ENCODE measurements at places on chromosomes 16 and 17.

- DNase-seq: no peak
These were observed 314.2 kb upstream of the CCL2 start for GRCh38 chr17:33940769-33941370.

- no peak for DNase-seq
These were observed 3.3 kb downstream of the TPSD1 start for GRCh38 chr16:1258906-1259759.

- peak; percentile 50 for DNase-seq
These were observed at the start of gene MED13 for GRCh38 chr17:62064791-62065563. Gene MED13 (minus strand): TSS chr17:62065278. CDS start chr17:62065205, 73 bp downstream.

DNA sequence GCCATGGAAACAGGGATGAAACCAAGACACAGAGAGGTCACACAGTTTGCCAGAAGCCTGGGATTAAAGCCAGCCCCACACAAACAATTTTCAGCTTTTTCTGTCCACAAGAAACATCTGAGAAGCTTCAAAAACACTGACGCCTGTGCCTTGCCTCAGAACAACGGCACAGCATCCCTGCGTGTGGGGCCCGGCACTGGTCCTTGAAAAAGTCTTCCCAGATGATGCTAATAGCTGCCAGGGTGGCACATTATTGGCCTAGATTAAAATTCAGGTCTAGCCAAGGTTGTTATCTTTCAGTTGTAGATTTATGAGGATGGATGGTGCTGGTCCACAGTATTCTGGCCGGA, 321.4 kb downstream of the HAPSTR1 start:
- DNase-seq: no peak

GRCh38 chr16:49020436-49020835, 261.2 kb downstream of the CBLN1 start:
- DNase-seq: no peak

DNA sequence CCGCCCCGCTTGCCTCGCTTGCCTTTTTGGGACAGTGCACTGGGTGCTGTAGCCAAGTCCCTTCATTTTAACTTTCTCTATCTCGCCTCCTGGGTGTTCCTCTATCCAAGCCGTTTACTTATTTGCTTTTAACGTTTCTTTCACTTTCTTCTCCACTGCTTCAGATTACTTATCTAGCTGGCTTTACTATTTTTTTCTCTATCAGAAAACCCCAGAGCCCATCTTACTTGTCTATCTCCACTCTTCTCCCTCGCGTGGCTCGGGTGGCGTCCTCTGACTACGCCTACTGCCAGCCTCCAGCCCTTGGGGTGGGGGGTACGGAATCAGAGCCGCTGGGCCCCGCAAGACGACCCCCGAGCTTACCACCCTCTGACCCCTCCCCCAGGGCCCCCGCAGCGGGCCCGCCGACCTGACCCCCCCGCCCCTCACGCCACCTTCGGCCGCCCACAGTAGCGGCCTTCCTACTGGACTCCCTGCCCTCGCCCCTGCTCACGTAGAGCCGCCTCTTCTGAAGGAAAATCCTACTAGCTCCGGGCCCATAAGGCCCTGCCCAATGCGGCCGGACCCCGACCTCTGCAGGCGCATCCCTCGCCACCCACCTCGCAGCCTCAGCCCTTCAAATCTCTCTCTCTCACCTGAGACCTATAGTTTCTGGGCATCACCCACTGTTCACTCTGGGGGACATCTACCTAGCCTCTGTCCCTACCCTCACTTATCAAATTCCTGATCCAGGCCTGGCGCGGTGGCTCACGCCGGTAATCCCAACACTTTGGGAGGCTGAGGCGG, 1.0 kb upstream of the SLC12A4 start:
- DNase-seq: no peak

DNA sequence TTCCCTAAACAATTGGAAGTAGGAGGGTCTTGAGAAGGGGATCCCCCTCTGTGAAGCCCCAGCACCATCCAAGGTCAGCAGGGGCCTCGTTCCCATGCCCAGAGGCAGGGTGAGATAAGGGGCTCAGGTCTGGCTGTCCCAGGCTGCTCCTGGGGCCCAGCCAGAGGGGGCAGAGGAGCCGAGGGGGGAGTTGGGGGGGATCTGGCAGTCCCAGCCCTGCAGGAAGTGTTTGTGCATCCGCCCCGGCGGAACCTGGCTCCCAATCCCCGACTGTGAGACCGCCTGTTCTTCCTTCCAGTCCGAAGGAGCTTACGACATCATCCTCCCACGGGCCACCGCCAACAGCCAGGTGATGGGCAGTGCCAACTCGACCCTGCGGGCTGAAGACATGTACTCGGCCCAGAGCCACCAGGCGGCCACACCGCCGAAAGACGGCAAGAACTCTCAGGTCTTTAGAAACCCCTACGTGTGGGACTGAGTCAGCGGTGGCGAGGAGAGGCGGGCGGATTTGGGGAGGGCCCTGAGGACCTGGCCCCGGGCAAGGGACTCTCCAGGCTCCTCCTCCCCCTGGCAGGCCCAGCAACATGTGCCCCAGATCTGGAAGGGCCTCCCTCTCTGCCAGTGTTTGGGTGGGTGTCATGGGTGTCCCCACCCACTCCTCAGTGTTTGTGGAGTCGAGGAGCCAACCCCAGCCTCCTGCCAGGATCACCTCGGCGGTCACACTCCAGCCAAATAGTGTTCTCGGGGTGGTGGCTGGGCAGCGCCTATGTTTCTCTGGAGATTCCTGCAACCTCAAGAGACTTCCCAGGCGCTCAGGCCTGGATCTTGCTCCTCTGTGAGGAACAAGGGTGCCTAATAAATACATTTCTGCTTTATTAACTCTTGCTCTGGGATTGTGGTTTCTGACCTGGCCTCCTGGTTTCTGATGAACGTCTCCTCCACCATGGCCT, 14.9 kb downstream of the GPRC5C start:
- DNase-seq: no peak

- no peak for DNase-seq
These were observed 18.4 kb downstream of the ZP2 start for GRCh38 chr16:21192991-21193390.

- DNase-seq: no peak
These were observed 10.3 kb downstream of the GNA13 start for GRCh38 chr17:65046236-65046635.

GRCh38 chr17:4672055-4672630, 30.7 kb upstream of the ALOX15 start:
- no peak for DNase-seq

- DNase-seq: no peak
These were observed 34.4 kb downstream of the N4BP1 start for GRCh38 chr16:48575471-48576050.

- DNase-seq: no peak
These were observed 106.3 kb upstream of the CRHR1 start for GRCh38 chr17:45677770-45678169.

DNA sequence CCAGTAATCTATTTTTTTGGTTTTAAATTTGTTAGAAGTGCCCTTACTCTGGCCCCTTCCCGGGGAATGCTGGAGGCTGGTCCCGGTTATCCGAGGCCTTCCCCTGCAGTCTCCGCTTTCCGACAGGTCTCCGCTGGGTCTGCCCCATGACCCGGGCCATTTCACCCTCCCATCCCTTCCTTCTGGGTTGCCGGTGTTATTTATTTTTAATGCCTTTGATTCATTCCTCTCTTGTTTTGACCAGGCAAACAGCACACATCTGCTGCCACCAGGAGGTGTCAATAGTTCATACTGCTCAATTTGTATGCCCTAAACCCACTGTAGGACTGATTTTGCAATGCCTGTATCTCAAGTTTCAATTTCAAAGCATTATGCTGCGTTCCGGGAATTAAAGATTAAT, 113.2 kb upstream of the IRX5 start:
- DNase-seq: no peak

DNA sequence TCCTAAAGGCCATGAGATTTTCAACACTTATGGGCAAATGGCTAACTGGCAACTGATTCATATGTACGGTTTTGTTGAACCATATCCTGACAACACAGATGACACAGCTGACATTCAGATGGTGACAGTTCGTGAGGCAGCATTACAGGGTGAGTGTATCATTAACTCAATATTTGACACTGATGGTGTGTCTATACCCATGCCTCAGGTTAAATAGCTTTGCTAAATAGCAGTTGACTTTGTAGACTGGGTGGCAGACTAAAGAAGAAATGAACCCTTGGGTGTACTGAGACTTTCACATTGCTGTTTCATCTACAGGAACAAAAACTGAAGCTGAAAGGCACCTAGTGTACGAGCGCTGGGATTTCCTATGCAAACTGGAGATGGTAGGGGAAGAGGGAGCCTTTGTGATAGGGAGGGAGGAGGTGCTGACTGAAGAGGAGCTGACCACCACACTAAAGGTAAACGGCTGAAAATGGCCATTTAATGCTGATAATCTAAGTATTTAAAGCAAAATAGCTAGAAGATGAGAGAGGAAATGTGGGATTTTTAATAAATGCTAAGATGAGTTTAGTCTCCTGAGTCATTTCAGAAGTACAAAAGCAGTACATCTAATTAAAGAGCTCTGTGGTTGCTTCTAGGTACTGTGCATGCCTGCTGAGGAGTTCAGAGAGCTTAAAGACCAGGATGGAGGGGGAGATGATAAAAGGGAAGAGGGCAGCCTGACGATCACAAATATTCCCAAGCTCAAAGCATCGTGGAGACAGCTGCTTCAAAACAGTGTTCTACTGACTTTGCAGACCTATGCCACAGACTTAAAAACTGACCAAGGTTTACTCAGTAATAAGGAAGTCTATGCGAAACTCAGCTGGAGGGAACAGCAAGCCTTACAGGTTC, 3.0 kb downstream of the SETD6 start:
- DNase-seq: peak; percentile 36

DNA sequence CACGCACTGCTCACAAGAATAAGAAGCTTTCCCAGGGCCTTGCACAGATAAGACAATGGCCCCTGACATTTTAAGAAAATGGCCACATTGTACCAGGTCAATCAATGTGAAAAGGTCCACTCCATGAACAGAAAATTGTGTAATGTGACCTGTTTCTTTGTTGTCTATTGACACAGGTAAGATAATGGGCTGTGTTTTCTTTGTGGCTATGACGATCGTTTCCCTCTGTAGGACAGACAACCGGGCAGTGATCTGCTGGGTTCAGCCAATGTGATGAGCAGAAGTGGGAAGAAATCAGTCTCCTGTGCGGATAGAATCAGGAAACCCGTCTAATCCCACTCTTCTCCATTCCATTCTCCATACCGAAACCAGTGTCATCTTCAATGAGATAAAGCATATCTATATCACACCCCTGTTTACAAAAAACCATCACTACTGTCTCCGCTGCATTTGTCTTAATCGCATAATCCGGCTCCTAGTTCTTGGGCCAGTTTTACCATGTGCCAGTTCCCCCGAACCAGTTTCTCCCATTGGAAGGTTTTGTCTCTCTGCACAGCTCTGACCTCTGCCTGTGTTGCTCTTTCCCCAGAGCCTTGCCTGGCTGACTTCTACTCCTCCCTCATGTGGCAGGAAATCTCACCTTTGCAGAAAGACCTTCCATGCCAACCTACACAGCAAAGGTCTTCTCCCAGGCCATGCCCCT, 66.9 kb upstream of the ATF7IP2 start:
- DNase-seq: no peak

DNA sequence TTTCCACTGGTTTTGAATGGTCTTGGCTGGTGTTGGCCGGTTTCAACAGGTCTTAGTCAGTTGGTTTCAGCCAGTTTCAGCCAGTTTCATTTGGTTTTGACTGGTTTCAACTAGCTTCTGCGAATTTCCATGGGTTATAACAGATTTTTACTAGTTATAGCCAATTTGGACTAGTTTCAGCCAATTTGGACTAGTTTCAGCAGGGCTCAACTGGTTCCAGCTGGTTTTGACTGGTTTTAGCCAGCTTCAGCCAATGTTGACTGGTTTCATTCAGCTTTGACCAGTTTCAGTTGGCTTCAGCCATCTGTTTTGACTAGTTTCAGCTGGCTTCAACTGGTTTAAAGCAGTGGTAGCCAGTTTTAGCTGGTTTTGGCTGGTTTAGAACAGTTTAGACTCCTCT, 432.6 kb downstream of the UTP18 start:
- no peak for DNase-seq

GRCh38 chr16:84643180-84643583, 5.1 kb upstream of the KLHL36 start:
- no peak for DNase-seq

GRCh38 chr17:9987779-9988585, 82.9 kb upstream of the RCVRN start:
- DNase-seq: peak; percentile 25

DNA sequence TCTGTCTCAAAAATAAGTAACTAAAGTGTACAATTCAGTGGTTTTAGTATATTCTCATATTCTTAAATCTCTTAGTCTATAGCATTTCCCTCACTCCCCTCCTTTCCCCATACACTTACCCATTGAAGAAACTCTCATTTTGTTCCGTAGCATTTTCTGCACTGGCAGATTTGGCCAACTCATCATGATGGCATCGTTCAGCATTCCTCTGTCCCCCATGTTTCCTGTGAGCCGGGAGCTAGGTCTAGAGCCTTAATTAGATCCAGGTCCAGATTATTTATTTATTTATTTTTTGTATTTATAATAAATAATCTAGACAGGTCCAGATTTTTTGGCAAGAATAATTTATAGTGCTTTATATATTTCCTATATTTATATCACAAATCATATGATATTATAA, 31.0 kb downstream of the HEATR3 start:
- DNase-seq: no peak

DNA sequence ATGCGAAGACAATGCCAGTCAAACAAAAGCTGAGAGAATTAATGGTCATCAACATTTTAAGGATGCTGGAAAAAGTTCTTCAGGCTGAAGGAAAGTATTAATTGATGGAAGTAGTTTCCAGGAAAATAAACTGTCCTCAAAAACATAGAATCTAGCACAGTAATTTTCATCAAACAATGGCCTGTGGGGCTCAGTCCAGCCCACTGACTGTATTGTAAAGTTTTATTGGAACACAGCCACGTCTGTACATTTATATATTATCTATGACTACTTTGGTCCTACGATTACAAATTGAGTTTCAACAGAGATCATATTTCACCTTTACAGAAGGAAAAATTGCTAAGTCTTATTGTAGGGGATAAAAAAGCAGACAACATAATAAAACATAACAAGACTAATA, 484.5 kb downstream of the KCNJ2 start:
- DNase-seq: no peak

- no peak for DNase-seq
These were observed 78.4 kb upstream of the NKD1 start for GRCh38 chr16:50469744-50470321.

GRCh38 chr17:1529863-1530262, 13.5 kb upstream of the INPP5K start:
- DNase-seq: no peak

GRCh38 chr17:50771991-50772785, 4.9 kb upstream of the ANKRD40CL start:
- no peak for DNase-seq
